ENCODE measurements at places on chromosomes 12 and 14. TPM values are rescaled to one million over a fixed set of nuclear protein-coding genes. Genes with fewer than 3 reads are reported as not detected.

OR10P1 gene
- not detected for total RNA-seq

DNA sequence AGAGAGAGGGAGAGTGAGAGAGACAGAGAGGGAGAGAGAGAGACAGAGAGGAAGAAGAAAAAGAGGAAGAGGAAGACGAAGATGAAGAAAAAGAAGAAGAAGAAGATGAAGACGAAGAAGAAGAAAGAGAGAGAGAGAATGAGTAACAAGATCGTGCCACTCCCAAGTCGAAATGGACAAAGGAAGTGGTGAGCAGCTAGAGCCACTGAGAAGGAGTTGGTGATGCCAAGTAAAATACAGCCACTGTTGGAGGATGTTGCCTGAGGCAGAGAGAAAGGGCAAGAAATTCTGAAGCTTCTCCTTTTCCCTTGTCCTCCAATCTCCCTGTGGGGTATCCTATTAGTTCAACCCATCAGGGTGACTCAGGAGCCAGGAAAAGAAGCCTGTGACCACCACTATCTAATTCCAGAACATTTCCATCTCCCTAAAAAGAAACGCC, 12.5 kb upstream of the ANAPC5 start:
- no peak for DNase-seq

DLK1 gene
- total RNA-seq: not detected

DNA sequence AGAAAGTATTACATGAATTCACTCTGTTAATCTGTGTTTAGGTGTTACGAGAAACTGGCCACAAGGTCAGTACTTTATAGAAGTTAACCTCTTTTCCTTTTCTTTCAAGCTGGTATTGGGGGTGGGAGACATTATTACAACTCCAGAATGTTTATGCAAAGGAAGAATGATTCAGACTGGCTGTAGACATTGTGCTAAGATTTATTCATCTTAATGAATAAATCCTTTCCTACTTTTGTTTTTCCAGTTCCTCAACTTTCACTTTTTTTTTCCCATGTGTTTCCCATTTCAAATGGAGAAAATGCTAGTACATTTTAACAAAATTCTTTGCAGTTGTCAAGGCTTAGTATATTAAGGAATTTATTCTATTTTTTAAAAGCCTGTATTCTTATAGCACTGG, 1.3 kb downstream of the OTOGL start:
- no peak for DNase-seq

GRCh38 chr14:49919825-49920659, 27.2 kb downstream of the ARF6 start:
- DNase-seq: no peak

PITPNM2 gene
- total RNA-seq: 4.9 TPM

DNA sequence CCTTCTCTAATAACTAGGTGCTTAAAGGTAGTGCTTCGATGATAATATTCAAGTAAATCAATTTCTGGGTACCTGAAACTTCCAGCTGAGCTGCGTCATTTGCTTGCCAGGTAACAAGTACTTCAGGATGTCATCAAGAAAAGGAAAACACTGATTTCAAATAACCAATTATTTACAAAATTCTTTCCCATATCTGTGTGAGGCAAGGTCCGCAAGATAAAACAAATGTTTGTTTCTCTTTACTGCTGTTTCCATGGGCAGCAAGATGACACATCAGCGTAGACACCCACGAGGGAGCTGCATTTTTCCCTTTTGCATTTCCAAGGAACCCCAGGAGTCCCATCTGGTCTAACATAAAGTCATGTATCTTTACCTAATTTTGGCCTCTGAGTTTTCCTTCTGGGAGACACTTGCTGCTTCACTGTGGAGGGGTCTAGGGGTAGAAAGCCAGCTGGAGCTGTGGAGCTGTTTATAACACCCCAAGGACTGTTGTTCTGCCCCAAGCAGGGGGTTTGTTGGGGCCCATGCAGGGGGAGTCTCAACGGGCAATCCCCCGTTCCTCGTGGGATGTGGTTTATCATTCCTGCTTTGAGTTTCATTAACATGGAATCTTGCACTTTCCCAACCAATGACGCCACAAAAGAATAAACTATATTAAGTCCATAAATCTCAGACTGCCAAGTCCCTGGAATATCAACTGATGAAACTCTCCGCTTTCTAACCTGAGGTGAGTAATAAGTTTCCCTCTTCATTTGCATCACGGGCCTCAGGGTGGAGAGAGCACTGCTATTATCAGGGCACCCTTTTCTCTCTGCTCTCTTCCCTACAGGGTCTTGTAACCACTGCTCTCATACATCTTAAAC, 112.8 kb upstream of the PELI2 start:
- DNase-seq: no peak

DNA sequence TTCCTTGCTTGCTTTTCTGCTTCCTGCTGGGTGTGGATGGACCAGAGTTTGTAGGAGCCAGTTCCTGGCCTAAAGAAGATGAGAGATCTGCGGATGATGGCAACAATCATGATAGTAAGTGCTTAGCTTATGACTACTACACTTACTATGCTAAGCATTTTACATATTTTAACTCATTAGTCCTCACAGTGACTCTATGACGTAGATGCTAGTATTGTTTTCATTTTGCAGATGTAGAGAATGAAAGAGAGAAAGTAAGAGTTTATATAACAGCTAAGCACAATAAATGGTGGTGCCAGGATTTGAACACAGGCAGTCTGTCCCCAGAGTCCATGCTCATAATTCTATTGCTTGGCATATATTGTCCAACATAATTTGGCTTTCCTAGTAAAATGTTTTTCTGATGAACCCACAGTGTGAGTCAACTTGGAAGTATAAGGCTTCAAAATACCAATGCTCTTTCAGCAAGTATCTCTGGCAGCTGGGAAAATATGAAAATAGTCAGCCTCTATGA, 363.2 kb upstream of the DDHD1 start:
- no peak for DNase-seq

DNA sequence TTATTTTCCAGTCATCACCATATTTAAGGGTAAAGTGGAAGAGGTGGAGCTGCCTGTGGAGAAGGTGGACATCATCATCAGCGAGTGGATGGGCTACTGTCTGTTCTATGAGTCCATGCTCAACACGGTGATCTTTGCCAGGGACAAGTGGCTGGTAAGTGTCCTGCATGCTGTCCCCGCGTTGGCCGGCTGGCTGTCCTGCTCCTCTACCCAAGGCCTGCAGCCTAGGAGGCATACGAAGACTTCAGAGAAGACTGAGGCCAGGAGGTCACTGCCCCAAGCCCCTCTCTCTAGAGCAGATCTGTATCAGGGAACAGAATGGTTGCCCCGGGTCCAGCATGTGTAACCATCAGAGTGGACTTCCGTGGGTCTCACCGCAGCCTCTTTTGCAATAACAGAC, 77.7 kb downstream of the PRMT8 start:
- DNase-seq: no peak

- DNase-seq: no peak
These were observed 44.6 kb downstream of the MAX start for GRCh38 chr14:65057695-65058094.
